NCI-H524 treated with DMSO at 0.1 percent for 48 hours (cell line): ENCODE measurements at places on chromosomes 2 and 18.

DNA sequence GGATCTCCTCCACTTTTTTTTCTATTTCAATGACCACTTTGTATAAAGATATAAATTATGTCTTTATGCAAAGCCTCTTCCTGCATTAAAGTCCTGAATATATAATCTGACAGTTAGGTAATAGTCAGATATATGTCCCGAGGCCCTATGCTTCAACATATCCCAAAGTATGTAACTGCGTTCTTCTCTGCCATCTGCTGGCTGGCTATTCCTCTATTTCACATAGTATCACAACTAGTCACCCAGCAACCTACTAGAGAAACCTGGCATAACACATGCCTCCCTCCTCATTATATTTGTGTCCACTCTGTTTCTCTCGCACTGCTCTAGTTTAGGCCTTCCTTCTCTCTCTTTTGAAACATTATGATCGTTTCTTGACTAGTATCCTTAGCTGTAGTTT is 640.8 kb downstream of the DPP10 start:
- peak; percentile 57 for DNase-seq

DNA sequence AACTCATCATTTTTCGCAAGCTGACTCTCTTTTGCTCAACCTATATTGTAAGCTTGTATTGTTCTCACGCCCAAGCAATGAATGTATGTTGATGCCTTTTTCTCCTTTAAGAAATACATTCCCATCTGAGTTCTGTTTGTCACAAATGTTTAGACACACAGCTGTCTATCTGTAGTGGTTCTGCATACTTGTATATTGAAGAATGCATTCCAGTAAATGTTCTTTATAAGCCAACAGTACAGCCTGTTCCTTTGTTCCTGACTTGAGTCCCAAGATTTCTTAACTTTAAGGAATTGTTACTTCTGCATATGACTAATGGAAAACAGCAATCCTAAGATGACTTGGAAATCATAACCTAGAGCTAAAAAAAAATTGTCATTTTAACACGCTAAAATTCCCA is 849.1 kb upstream of the POU3F3 start:
- DNase-seq = no peak

- no peak for DNase-seq
Measured at GRCh38 chr2:67142071-67142470, 255.1 kb upstream of the ETAA1 start.

GRCh38 chr2:242019344-242019743 is 149.8 kb downstream of the RTP5 start:
- no peak for DNase-seq

- DNase-seq = no peak
Measured at GRCh38 chr2:85854166-85854509, 34.7 kb downstream of the ST3GAL5 start.

DNA sequence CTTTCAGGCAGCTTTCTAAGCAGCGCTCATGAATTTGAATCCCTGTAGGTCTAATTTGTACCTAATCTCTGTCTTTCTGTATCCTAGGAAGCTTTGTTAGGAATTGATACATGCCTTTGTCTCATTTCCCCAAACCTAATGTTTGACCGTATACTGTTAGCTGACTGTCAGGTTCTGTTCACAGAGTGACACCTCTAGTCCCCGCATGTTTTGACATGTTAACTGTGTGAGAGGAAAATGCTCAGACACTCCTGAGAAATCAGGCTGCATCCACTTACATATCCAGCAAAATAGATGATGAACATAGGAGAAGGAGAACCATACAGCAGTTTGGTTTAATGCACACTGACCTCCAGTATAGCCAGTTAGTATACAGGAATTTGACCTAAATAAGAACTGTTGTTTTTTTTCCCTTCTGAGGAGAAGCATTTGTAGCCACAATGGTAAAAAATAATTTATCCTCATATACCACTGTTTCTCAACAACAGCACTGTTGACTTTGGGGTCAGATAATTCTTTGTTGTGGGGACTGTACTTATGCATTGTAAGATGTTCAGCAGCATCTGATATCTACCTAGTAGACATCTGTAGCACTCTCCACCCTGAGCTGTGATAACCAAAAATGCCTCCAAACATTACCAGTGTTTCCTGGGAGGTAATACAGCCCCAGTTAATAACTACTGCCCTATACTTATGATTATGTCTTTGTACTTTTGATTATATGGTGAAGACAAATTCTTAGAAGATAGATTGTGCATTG is 130.9 kb downstream of the NCOA1 start:
- DNase-seq = no peak

- no peak for DNase-seq
Measured at GRCh38 chr18:63850020-63850419, 37.5 kb upstream of the SERPINB2 start.

GRCh38 chr2:152924722-152925121 is 206.3 kb downstream of the ARL6IP6 start:
- no peak for DNase-seq

DNA sequence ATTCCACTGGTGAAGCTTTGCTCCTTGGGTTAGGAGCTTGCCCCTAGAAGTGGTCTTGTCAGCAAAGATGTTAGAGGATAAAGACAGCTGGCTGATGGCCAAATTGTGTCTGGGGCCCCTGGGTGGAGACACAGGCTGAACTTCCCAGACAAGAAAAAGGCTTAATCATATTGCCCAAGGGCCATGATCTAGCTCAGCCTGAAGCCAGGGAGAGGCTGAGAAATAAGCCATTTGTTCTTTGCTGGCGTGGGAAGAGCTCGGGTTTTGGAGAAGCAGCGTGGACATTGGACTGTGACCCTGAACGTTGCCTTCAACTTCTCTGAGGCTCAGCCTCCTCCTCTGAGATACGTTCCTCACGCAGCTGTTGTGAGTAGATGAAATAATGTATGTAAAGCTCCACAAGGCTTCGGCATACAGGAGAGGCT is 153.0 kb downstream of the ZFP36L2 start:
- no peak for DNase-seq

GRCh38 chr2:133599811-133600210 is 31.5 kb upstream of the NCKAP5 start:
- no peak for DNase-seq

GRCh38 chr2:195985741-195986140 is 82.9 kb downstream of the DNAH7 start:
- no peak for DNase-seq

GRCh38 chr2:33298233-33298632 is 178.2 kb upstream of the RASGRP3 start:
- DNase-seq = no peak

- no peak for DNase-seq
Measured at GRCh38 chr2:237857791-237858190, 1.6 kb upstream of the RAMP1 start.

DNA sequence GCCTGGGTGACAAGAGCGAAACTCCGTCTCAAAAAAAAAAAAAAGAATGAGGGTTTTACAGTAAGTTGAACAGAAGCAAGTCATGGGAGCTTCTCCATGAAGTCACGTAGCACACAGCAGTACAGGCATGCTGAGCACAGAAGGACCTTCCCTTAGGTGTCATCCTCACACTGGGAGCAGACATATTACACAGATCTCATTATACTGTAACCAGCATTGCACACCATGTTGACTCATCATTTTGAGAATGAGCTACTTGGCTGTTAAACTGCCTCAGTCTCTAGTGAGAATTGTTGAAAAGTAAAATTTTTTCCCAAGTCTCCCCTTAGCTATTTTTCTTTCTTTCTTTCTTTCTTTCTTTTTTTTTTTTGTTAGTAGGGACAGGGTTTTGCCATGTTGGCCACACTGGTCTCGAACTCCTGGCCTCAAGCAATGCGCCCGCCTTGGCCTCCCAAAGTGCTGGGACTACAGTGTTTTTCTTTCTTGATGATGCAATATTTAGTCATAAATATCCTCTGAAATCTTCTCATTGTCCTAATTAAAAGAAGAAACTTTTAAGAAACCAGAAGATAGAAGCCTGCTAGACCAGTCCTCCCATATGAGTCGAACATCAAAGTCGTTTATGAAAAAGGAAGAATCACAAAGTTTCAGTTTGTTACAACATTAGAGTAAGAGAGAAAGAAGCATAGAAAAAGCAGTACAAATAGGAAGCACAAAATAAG is 37.9 kb upstream of the PPP1CB start:
- DNase-seq = no peak

- DNase-seq = no peak
Measured at GRCh38 chr2:174013315-174013751, 48.2 kb upstream of the SP3 start.

DNA sequence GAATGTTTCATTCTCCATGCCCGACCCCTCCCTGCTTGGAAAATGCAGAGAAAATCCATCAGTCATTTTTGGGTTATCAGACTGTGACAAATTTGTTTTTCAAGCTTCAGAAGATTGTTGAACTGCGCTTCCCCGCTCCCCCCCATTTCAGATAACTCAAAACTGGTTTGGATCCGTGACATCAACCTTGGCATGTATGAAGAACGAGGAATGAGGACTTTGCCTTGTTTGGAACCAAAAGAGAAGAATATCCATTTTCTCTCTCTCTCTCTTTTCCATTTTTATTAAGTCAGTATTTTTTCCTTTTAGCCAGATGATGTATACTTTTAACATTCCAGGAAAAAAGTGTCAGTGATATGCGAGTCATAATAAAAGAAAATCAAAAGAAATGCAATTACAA is 171.6 kb downstream of the BCL2 start:
- no peak for DNase-seq

DNA sequence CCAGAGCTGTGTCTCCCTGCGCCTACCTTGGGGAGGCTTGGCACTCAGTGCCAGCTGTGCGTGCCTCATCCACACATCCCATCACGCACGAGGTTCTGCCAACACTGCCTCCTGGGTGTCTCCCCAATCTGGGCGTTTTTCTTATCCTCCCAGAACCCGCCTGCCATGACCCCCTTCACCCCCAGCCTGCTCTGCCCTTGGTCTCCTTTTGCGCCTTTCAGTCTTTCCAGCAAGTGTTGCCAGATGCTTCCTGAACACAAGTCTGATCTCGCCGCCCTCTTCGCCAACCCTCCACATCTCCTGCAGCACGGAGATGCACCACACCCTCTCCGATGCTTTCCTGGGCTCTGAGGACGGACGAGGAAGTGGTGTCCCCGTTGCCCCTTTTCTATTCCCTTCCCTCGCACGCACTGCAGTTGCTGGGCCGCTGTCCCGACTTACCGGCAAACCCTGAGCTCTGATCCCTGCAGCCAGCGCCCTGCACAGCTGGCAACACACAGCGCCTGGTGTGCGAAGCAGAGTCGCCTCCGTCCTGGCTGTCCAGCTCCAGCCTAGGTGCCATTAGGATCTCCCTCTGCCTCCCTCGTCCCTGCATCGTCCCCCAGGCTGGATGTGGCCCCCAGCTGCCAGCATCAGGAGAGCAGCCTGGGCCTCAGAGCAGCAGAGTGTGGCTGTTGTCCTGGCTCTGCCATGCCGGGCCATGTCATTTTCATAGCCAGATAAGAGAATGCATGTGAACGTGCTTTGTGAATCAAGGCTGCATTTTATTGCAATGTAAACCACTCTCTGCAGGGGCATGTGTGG is 22.6 kb upstream of the ALLC start:
- DNase-seq = no peak

DNA sequence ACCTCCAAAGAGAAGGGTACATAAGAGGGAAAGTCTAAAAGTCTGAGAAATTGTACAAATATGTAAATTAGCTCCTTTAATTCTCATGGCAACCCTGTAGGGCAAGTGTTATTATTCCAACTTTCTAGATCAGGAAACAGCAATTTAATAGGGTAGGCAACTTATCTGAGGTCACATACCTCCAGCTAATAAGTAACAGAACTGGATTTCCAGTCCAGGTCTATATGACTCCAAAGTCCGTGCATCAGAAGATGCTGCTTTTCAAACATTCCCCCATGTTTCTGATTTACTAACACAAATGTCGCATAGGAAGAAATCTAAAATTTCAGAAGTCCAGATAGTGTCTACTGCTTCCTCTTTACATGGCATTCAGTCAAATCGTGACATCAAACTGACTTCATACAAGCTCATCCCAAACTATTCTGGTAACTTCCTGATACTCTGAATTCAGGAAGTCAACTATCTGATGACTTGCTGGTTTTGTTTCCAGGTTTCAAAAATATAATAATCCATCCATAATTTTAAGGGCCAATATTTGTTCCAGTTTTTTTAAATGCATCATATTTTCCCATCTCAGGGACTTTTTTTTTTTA is 419.3 kb upstream of the ACVR2A start:
- DNase-seq = no peak

- DNase-seq = no peak
Measured at GRCh38 chr2:236748385-236748784, 178.8 kb downstream of the ACKR3 start.

DNA sequence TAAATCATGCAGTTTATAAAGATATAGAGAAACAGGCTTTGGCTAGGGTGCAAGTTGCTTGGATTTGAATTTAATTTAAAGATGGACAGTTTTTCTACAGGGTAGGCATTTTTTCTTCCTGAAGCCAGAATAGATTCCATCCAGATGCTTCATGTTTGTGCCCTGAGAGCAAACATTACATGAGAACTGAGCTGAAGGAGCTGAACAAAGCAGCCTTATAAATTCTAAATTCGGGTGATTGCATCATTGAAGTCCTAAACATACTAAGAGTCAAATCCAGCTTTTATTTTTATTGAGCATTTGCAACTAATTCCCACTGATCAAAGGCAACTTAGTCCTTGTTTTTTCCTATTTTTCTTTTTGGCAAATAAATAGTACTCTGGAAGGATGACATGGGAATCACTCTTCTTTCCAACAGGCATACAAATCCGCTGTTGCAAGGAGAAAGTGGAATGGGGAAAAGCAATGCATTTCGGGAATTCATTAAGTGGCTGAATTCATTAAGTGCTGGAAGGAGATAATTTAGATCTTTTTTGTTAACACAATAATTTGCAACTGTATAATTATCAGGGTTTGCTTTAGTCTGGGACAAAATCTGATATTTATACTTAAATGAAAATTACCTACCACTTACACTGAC is 828.0 kb downstream of the SLC4A3 start:
- DNase-seq = no peak

GRCh38 chr2:29517413-29517812 is 402.2 kb downstream of the CLIP4 start:
- DNase-seq = no peak

DNA sequence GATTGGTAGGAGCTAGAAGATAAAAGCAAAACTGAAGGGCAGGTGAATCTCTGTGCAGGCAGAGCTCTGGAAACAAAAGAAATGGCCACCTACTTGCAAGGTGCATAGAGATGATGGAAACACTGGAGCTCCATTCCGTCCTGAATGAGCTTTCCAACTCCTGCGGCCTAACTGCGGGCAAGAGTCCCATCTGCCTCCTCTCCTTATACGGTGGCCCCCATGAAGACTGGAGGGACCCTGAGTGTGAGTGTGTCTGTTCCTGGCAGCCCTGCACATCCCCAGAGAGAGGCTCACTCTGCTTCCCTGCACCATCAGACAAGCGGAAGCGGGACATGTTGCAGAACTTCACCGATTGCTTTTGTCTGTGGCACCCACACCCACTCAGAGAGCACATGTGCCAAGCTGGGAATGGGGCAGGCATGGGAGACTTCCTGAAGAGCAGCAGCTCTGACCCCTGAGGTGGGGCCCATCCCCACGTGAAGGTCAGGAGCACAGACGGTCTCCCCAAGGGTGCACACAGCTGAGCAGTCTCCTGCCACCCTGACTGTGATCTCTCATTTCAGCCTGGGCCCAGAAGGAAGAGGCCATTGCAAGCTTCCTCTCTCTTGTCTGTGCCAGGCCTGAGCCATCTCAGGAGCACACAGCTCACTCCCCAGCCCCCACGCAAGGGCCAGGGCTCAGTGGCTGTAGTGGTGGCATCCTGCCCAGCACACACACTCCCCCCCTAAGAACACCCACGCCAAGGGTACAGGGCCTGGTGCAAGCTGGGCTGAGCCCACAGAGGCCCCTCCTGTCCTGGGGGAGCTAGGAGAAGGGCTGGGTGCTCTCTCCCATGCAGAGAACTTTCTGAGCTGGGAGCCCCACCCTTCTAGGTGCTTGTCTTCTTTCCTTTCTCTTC is 75.3 kb downstream of the STPG4 start:
- DNase-seq = no peak
